ENCODE measurements at places on chromosomes 2 and 18.

DNA sequence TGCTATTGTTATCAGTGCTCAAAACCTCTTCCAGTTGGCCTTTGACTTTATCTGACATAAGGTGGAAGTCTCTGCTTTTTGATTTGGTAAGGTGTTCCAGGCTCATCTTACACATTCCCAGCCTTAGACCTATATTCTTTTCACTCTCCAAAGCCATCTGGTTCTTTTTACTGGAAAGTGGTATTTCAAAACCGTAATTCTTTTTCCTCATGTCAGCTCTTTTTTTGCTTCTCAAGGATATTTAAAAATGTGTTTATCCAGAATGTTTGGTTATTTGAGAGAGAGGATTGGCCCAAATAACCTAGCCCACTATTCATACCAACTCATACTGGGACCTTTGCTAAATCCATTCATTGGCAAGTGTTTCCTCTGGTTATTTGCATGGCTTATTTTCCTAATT, 411.2 kb upstream of the PIK3C3 start:
- DNase-seq, result no peak

DNA sequence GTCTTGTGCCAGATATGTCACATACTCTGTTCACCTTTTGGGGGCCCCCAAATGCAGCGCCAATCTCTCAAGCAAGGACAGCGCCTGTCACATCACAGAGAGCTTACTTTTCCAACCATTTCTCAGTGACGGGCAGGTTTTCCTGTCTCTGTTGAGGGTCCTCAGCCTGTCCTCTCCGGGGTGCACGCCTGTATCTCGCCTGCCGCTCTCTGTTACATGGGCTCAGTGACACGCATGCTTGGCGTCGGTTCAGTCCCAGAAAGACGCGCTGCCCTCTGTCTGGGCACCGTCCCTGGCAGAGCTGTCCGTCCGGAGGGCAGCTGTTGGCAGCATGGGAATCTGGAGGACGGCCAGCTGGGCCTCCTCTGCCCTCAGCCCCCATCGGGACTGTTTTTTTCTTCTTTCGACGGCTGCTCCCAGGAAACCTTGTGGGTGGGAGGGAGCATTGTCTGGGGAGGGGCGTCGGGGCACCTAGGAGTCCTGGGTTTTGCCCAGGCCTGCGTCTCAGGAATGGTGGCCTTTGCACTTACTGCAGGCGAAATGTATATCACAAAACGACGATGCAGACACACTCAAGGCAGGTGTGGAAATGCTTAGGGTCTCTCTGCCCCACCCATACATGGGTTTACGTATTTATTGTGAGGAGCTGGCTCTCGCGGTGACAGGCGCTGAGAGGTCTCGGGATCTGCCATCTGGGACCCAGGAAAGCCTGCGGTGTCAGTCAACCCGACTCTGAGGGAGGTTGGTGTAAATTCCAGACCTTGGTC, 30.9 kb downstream of the RTP5 start:
- DNase-seq, result no peak

DNA sequence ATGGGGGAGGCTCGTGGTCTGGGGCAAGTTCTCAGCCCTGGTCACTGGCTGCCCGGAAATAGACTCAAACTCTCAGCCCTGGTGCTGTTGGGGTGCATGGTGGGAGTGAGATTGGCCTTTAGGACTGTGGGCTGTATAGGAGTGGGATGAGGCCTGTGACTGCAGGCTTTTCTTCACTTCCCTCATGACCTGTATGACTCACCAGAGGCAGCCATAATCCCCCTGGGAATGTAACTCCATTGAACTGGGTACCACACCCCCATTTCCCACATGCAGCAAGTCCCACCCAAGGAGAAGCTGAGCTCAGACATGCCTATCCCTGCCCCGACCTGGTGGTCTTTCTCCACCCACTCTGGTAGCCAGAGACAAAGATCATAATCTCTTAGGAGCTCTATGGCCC, 177.7 kb upstream of the OSR1 start:
- DNase-seq, result no peak

DNA sequence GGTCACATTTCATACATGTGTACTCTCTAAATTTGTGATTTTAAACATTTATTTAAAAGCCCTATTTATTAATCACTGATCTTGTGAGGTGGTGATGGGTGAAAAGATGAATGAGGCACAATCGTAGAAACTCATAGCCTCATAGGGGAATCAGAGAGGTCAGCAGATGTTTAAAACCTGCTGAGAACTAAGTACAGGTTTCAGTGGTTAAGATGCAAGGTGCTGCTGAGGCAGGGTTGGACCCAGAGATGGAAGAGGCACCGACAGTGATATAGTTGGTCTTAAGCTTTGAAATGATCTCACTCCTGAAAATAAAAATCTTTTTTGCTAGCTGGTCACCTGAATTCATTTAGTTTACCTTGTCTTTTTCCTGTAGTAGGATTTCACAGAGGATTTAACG, 49.6 kb downstream of the LINC00305 start:
- DNase-seq, result no peak

- no peak for DNase-seq
Measured at GRCh38 chr2:2892378-2892777, 485.2 kb downstream of the EIPR1 start.
